ENCODE measurements at places on chromosomes 1 and 21.

DNA sequence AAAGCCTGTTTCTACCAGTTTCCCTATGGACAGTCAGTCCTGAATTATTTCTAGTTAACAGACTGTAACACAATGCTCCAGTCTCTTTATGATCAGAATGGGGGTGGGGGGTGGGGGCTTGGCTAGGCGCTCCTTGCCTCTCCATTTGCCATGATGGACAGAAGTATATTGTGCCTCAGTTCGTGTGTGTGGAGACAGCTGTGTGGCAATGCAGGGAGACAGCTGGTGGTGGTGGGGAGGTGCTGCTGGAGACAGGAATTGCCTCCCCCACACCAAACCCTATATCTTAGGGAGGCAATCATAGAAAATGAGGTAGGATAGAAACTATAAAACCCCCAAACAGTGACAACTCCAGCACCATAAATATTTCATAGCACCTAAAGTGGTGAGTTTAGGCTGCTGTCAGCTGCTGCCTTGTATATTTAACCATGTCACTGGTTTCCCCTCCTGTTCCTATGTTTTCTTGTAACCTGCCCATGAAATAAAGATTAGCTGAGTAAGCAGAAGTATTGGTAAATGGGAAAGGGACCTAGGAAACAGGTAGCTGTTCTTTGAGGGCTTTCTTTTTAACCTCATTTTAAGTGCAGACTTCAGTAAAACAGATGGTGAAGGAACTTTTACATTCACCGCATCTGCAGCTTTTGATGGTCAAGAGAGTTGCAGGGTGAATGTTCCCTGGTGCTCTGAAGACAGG, 3.4 kb downstream of the PLXNA2 start:
- no peak for DNase-seq

DNA sequence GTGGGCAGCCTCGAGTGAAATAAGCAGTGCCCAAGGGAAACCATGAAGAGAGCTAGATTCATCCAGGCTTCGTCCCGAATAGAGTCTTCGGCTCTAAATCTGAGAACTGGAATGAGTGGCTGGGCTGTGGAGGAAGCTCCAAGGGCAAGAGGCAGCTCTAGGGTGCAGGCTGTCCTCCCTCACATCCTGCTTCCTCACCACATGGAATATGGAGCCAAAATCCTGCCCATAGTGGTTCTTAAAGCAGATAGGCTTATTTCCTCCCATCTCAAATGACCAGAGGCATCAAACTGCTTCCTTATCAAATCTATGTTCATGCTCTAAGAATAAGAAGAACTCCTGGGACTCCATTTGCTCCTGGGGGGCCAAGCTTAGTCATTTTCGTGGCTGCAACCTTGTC, 2.5 kb downstream of the IL24 start:
- DNase-seq, result no peak

DNA sequence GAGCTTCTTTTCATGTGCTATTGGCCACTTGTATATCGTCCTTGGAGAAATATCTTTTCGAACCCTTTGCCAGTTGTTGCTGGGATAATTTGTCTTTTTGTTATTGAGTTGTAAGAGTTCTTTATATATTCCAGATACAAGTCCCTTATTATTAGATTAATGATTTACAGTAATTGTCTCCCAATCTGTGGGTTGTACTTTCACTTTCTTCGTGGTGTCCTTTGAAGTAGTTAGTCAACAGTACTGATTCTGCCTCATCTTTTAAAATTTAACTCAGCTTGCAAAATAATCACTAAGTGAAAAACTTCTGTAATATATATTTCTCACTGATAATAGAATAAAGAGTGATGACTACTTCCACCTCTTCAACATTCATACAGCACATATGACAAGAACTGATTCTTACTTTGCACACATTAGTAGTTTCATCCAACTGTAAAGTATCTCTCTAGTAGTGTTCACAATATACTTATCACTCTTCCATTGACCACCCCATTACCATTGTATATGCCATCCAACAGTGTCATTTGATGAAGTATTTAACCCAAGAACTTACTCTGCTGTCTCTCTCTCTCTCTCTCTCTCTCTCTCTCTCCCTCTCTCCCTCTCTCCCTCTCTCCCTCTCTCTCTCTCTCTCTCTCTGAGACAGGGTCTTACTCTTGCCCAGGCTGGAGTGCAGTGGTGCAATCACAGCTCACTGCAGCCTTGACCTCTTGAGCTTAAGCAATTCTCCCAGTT, 104.2 kb upstream of the DMRTA2 start:
- no peak for DNase-seq

- no peak for DNase-seq
Measured at GRCh38 chr21:16509476-16509875, 779.7 kb downstream of the USP25 start.

DNA sequence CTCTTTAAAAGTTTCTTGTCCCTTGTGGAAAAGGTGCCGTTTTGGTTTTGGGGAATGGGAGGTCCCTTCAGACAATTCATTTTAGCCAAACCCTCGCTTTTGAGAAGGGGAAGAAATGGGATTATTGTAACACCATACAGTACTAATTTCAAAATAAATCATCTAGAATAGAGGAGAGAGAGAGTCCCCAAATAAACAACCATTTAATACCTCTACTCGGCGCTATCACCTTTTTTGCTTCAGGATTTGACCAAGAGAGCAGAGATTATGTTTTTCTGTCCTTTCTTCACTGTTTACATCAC, 770 bp upstream of the RC3H1 start:
- no peak for DNase-seq

DNA sequence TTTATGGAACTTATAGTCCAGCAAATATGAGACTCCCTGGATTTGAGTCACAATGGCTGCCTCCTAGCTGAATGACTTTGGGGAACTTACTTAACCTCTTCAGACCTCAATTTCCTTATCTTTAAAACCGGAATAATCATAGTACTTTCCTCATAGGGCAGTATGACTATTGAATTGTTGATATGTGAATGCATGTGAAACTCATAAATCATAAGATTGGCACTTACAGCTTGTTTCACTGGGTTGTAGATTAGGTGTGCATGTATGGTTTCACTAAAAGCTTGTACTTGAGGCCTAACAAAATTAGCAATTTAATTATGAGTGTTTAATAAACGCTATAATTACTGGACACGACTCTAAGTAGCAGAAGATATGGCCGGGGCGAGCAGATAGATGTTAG, 72.5 kb downstream of the ST6GALNAC5 start:
- no peak for DNase-seq

- no peak for DNase-seq
Measured at GRCh38 chr1:177754603-177755002, 215.3 kb downstream of the SEC16B start.

DNA sequence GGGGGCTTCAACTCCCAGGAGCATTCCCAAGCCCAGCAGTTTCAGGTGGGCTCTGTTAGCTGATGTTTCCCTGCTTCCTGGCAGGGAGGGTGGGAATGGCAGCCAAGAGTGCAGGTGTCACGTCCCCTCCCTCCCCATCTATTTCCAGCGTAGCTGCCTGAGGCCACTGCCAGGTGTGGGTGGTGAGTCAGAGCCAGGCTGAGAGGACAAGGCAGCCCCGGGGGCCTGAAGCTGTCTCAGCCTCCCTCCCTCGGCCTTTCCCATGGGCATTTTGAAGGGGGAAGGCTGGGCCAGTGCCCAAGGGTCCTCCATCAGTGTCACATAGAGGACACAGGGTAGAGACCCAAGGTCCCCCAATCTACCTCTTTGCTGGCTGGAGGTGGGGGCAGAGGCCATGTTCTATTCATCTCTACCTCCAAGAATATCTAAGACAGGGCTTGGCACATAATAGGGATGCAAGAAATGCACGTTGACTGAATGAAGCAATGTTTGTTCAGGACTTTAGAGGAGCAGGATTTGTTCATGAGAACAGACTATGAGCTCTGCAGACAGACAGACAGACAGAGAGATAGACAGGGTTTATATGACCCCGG, 34.4 kb upstream of the ID3 start:
- no peak for DNase-seq

DNA sequence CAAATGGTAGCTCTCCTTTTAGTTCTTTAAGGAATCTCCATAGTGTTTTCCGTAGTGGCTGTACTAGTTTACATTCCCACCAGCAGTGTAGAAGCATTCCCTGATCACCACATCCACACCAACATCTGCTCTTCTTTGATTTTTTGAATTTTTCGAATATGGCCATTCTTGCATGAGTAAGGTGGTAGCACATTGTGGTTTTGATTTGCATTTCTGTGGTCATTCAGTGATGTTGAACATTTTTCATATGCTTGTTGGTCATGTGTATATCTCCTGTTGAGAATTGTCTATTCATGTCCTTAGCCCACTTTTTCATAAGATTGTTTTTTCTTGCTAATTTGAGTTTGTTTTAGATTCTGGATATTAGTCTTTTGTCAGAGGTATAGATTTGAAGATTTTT, 84.6 kb upstream of the B3GALT2 start:
- no peak for DNase-seq

All from activated naive CD4-positive, alpha-beta T cell (primary cell).